ENCODE measurements at places on chromosomes 13 and 19.
A peak's percentile ranks its signal among the peaks of the same experiment; 100 is the strongest.

GRCh38 chr13:40330950-40331349, 335.5 kb downstream of the FOXO1 start:
- no peak overlapping the region for H3K27ac ChIP-seq
- H3K27me3 ChIP-seq, result no peaks in the 10 kb centered on the region
- no peak overlapping the region for H3K4me3 ChIP-seq
- DNase-seq, result no peak

DNA sequence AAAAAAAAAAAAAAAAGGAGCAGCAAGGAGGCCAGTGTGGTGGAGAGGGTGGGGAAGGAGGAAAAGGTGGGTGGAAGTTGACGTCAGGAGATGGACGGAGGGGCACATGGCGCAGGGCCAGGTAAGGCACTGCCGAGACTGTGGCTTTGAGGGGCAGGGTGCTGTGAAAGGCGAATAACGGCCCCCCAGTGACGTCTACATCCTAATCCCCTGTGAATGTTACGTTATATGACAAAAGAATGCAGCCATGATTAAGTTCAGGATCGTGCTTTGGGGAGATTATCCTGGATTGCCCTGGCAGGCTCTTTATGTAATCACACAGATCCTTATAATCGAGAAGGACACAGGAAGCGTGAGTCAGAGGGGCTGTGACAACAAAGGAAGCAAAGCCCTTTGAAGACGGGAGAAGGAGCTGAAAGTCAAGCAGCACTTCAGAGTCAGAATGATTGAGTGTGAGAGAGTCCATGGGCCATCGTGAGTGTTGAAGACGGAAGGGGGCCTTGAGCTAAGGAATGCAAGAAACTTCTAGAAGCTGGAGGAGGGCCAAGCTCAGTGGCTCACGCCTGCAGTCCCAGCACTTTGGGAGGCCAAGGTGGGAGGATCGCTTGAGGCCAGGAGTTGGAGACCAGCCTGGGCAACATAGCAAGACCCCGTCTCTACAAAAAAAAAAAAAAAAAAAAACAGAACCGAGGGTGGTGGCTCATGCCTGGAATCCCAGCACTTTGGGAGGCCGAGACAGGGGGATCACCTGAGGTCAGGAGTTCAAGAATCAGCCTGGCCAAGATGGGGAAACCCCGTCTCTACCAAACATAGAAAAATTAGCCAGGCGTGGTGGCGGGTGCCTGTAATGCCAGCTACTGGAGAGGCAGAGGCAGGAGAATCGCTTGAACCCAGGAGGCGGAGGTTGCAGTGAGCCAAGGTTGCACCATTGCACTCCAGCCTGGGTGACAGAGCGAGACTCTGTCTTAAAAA, 13.8 kb upstream of the CEACAM16 start:
- no peaks in the 10 kb centered on the region for H3K36me3 ChIP-seq
- peaks cover 4% of the 10 kb centered on the region for H3K4me1 ChIP-seq
- H3K4me3 ChIP-seq, result no peak overlapping the region

- H3K4me3 ChIP-seq, result peak overlapping the region; percentile 65
- H3K27me3 ChIP-seq, result no peaks in the 10 kb centered on the region
- peak overlapping the region; percentile 22 for H3K27ac ChIP-seq
- H3K4me1 ChIP-seq, result peaks cover 32% of the 10 kb centered on the region
- DNase-seq, result no peak
- H3K36me3 ChIP-seq, result no peaks in the 10 kb centered on the region
Observed at GRCh38 chr13:23506071-23506806, 64.0 kb upstream of the TNFRSF19 start.

DNA sequence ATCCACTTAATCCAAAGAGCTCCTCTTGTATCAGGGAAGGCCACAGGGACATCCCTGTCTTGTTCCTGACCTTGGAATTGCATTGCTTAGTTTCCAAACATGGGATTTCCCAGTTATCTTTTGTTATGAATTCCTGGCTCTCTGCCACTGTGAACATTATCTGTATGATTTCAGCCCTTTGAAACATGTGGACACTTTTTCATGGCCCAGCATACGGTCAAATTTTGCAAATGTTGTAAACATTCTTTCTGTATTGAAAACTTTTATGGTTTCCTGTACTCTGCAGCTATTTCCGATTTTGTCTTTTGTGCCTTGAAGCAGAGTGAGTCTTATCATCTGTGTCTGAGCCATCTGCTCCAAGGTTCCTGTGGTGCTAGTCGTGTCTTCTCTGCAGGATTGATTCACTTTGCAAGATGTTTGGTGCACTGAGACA, 4.5 kb upstream of the CFAP97D2 start:
- no peaks in the 10 kb centered on the region for H3K27me3 ChIP-seq
- H3K27ac ChIP-seq, result no peak overlapping the region
- no peaks in the 10 kb centered on the region for H3K36me3 ChIP-seq
- no peak overlapping the region for H3K4me3 ChIP-seq

- H3K4me3 ChIP-seq, result no peak overlapping the region
- H3K27me3 ChIP-seq, result no peaks in the 10 kb centered on the region
- no peak for DNase-seq
- H3K4me1 ChIP-seq, result peaks cover 47% of the 10 kb centered on the region
- H3K36me3 ChIP-seq, result peaks cover 36% of the 10 kb centered on the region
Observed at GRCh38 chr13:23673867-23674605, 103.8 kb downstream of the TNFRSF19 start.

GRCh38 chr19:801030-801860, 4.0 kb downstream of the PTBP1 start:
- H3K4me1 ChIP-seq, result peaks cover 33% of the 10 kb centered on the region
- no peak for DNase-seq

- DNase-seq, result no peak
- H3K36me3 ChIP-seq, result peaks cover 5% of the 10 kb centered on the region
- H3K4me3 ChIP-seq, result peak overlapping the region; percentile 86
- peaks cover 67% of the 10 kb centered on the region for H3K27me3 ChIP-seq
- no peak overlapping the region for H3K27ac ChIP-seq
Observed at GRCh38 chr13:20190481-20191310, 2.0 kb downstream of the GJB2 start.

GRCh38 chr19:36833430-36833829, 4.8 kb downstream of the ZNF790 start:
- peaks cover 58% of the 10 kb centered on the region for H3K36me3 ChIP-seq
- no peaks in the 10 kb centered on the region for H3K4me1 ChIP-seq
- no peak overlapping the region for H3K4me3 ChIP-seq
- no peak for DNase-seq
- H3K27me3 ChIP-seq, result no peaks in the 10 kb centered on the region

- H3K4me1 ChIP-seq, result no peaks in the 10 kb centered on the region
- no peak for DNase-seq
- H3K27me3 ChIP-seq, result peaks cover 49% of the 10 kb centered on the region
- H3K27ac ChIP-seq, result no peak overlapping the region
- no peaks in the 10 kb centered on the region for H3K36me3 ChIP-seq
Observed at GRCh38 chr19:34555447-34555846, 73.9 kb downstream of the WTIP start.

DNA sequence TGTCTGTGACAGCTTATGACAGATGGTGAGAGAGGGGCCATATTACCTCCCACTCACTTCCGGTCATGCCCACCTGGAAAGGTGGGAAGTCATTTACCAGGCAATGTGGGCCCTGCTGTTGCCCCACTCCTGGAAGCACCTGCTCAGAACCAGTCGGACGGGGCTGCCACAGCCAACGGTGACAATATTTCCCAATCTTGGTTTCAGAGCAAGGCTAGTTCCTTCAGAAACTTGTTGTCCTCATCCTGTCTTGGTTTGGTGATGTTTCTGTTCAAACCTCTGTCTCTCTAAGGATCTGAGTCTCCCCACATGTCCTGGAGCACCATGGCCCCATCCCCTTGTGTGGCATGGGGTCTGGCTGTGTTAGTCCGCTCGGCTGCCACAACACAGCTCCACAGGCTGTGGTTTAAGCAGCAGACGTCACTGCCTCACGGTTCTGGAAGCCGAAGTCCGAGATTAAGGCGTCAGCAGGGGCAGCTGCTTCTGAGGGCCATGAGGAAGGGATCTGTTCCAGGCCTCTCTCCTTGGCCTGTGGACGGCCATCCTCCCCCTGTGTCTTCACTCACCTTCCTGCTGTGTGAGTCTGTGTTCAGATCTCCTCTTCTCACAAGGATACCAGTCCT, 31.5 kb upstream of the SLC15A1 start:
- H3K4me1 ChIP-seq, result no peaks in the 10 kb centered on the region
- no peaks in the 10 kb centered on the region for H3K36me3 ChIP-seq
- DNase-seq, result no peak
- H3K4me3 ChIP-seq, result no peak overlapping the region
- no peak overlapping the region for H3K27ac ChIP-seq

DNA sequence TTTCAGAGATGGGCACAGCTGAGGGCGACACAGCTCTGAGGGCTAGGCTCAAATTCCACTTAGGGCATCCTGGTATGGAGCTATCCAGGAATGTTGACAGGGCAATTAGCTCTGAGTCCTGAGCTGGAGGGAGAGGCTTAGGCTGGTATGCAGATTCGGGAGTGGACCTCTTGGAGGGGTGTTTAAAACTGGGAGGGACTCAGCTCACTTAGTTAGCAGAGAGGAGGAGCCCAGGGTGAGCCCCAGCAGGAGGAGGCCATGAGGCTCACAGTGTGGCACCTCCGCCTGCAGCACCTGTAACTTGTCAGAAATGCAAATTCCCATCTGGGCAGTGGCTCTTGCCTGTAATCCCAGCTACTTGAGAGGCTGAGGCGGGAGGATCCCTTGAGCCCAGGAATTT, 10.2 kb upstream of the NOP53 start:
- no peak overlapping the region for H3K4me3 ChIP-seq
- H3K27ac ChIP-seq, result no peak overlapping the region
- peaks cover 15% of the 10 kb centered on the region for H3K27me3 ChIP-seq
- H3K36me3 ChIP-seq, result no peaks in the 10 kb centered on the region
- H3K4me1 ChIP-seq, result no peaks in the 10 kb centered on the region

- H3K4me1 ChIP-seq, result no peaks in the 10 kb centered on the region
- peaks cover 7% of the 10 kb centered on the region for H3K36me3 ChIP-seq
- DNase-seq, result no peak
- H3K27me3 ChIP-seq, result no peaks in the 10 kb centered on the region
- H3K27ac ChIP-seq, result no peak overlapping the region
Observed at GRCh38 chr19:17977488-17977887, 10.6 kb downstream of the KCNN1 start.

DNA sequence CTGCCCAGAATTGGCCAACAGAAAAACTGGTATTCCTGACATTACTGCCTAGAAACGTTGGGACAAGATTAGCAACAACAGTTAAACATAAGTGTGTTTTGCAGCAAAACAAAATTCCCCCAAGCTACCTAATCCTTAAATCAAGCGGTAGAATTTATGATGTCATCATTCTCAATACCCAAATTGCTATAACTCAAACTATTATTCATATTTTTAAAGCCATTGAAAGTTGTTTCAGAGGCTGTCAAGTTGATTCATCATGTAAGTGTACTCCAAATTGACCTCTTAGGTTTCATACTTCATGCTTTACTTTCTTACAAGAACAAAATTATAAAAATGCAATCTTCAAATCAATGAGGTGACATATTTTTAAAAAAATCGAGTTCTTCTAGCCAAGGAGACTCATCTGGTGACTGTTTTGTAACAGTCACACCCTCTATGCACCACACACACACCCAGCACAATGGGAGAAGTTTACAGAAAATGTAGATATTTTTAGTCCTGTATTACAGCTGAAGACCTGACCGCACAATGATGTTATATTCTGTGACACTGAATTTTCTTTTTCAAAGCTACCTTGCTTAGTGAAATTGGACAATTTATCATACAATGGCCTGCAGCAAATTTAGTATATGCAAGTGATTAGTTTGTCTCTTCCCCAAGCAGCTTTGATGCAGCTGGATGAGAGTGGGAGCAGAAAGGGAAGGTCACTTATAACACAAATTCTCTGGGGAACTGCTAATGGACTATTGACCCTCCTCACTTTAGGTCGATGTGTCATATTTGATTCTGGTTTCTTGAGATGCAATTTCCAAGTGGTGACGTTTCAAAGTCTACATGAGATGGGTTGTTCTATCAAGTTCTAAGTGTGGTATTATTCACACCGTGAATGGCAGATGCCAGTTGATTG, 345.3 kb upstream of the OBI1 start:
- no peaks in the 10 kb centered on the region for H3K4me1 ChIP-seq
- no peak overlapping the region for H3K4me3 ChIP-seq
- no peaks in the 10 kb centered on the region for H3K36me3 ChIP-seq
- DNase-seq, result no peak
- no peak overlapping the region for H3K27ac ChIP-seq

DNA sequence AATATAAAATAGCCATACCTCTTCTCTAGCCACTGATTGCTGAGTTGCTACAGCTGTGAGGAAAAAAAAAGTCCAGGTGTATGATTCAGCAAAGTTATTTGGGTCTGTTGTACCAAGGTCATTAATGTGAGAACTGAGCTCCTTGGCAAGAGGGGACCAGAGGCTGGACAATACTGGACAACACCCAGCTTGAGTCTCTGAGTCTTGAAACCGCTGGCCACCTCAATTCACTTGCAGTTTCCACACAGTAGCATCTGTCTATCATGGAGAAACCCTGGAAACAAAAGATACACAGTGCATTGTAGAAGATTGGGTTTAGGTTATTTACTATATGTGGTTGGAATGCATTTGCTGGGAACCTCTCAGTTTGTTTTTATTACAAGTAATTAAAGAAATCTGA, 60.4 kb downstream of the WDFY2 start:
- no peaks in the 10 kb centered on the region for H3K27me3 ChIP-seq
- H3K36me3 ChIP-seq, result peaks cover 4% of the 10 kb centered on the region
- no peak for DNase-seq
- H3K27ac ChIP-seq, result no peak overlapping the region

DNA sequence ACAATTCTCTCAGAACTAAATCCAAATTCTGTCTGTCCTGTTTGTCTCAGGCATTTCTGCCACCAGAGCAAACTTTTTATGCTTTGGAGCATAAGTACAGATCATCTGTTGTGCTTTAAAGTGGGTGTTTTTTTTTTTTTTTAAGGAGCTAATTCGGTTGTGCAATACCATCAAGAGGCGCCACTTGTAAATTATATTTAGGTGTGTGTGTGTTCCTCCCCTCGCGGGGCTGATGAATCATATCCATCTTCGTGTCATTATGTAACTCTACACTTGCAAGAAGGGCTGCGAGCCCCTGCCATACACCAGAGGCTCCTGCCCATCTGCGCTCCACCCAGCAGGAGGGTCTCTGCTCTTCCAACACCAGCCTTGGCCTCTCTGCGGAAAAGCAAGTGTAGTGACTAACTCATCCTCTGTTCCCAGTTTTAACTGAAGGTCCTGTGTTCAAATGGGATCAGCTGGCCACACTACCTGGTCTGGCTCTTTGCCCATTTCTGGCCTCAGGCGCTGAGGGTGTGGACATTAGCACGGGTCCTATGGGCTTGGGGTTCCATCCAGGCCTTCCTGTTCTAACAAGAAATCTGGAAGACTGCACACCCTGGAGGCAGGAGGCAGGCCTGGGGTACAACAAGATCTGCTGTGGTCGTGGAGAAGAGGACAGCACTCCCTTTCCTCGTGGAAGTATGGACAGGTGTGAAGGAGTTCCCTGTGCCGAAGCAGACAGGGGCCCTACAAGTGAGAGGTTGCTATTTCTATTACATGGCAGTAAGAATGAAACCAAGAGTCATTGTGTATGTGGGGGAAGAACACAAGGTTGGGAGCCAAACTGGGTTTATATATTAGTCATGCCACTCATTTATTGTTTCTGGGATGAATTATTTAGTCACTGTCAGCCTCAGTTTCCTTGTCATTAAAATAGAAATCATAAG, 96.1 kb upstream of the MBNL2 start:
- peaks cover 31% of the 10 kb centered on the region for H3K4me1 ChIP-seq
- H3K4me3 ChIP-seq, result peak overlapping the region; percentile 48
- no peak for DNase-seq
- H3K27ac ChIP-seq, result peak overlapping the region; percentile 76
- H3K27me3 ChIP-seq, result no peaks in the 10 kb centered on the region
- H3K36me3 ChIP-seq, result no peaks in the 10 kb centered on the region

- H3K36me3 ChIP-seq, result peaks cover 13% of the 10 kb centered on the region
- no peak for DNase-seq
- no peaks in the 10 kb centered on the region for H3K27me3 ChIP-seq
- no peak overlapping the region for H3K27ac ChIP-seq
Observed at GRCh38 chr13:75830842-75831241, 194.7 kb downstream of the LMO7 start.
